NCI-H69 (cell line): ENCODE measurements at places on chromosomes 1 and 21.
A peak's percentile ranks its signal among the peaks of the same experiment; 100 is the strongest.

DNA sequence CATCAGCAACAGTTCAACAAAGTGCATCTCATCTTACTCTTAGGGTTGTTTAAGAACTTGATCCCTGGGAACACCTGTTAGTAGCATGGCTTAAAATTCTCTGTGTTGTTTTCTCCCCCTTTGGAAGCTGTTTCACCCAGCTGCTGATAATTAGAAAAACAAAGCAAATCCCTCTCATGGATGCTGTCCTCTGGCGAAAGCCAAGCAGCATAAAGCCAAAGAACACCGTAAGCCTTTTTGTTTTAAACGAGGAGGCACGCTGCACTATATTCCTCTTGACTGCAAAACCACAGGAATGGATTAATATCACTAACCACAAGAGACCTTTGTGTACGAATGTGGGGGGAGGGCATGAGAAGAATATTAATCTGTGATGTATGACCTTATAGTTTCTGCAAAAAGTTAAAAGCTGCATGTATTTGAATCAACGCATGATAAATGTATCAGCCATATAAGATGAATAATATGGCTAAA lies 923.2 kb downstream of the LTN1 start:
- DNase-seq: no peak

DNA sequence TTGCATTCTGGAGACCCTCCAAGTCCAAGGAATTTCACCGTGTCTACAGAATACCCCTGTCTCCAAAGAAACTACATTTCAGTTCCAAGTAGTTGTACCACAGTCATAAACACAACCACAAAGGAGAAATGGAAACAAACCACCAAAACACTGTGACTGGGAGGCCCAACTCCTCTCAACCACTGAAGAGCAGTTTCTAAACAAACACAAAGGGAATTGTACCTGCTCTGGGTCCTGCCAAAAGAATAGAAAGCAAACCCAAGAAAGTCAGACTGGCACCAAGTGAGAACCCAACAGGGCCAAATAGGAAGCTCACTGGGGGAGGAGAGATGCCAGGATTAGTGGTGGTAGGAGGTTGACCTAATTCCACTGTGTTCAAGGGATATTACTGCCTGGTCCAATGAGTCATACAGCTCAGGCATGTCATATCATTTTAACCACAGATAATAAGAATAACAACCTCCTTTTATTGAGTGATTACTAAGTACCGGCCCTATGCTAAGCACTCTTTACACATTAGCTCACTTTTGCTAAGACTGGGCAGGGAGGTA lies 123.9 kb upstream of the PPP2R5A start:
- no peak for DNase-seq

GRCh38 chr1:91891969-91892368 lies 6.0 kb upstream of the TGFBR3 start:
- DNase-seq: no peak

- DNase-seq: no peak
Measured at GRCh38 chr1:62462370-62462769, 25.5 kb downstream of the USP1 start.

GRCh38 chr1:53341961-53342707 lies 14.3 kb upstream of the LRP8 start:
- no peak for DNase-seq

- no peak for DNase-seq
Measured at GRCh38 chr1:12620488-12620865, 2.5 kb upstream of the DHRS3 start.

DNA sequence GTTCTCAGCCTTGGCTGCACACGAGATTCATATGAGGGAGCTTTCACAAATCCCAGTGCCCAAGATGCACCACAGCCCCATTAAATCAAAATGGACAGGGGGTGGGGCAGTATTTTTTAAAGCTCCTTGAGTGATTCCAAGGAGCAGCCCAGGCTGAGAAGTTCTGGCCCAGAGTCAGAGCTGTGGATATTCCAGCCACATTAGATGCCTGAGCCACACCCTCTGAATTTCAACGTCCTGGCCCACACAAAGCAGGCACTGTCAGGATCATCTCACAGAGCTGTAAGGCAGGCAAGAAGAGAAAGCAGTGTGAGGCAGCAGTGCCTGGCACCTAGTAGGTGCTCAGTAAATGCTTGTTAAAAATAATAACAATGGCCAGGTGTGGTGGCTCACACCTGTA lies 37.4 kb downstream of the PAX7 start:
- no peak for DNase-seq

- DNase-seq: no peak
Measured at GRCh38 chr1:63621698-63622097, 28.5 kb downstream of the PGM1 start.

GRCh38 chr1:57440096-57440495 lies 16.2 kb upstream of the DAB1 start:
- DNase-seq: no peak

- no peak for DNase-seq
Measured at GRCh38 chr21:45441431-45442255, 36.7 kb downstream of the COL18A1 start.

DNA sequence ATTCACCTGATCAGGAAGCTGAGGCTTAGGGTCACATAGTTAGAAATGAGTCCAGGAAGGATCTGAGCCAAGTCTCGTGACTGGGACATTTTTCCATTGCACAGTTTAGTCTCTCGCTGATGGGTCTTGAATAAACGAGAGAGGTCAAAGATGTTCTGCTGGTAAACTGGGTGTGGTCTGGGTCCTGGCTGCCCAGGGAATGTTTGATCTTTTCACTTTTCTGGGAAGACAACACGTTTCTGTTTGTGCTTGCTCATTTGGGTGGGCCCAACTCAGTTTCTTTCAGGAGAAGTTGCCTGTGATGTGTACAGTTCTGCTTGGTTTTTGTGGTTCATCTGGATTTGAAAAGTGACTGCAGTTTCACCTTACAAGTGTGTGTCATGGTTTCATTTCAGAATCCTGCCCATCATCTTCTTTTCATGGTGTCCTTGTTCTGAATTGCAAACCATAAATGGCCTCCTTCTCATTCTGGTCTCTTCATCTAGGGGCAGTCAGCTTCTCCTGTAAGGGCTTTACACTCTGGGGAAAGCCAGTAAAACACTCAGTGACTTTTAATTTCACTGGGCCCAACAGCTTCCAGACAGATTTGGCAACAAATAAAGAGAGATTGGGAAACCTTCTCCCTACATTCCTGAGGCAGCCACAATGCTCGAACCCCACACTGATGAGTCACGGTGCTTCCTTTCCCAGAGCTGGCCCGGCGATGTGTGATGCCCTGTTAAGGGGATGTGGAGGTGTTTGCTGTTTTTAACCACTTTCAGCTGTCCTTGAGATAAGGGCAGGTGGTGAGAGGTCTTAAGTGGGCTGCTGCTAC lies 7.2 kb upstream of the TACSTD2 start:
- DNase-seq: no peak

- peak; percentile 86 for DNase-seq
Measured at GRCh38 chr1:31815752-31816500, at the start of gene SPOCD1. SPOCD1 (minus strand) TSS chr1:31816022; CDS start chr1:31815333, 689 bp downstream.

DNA sequence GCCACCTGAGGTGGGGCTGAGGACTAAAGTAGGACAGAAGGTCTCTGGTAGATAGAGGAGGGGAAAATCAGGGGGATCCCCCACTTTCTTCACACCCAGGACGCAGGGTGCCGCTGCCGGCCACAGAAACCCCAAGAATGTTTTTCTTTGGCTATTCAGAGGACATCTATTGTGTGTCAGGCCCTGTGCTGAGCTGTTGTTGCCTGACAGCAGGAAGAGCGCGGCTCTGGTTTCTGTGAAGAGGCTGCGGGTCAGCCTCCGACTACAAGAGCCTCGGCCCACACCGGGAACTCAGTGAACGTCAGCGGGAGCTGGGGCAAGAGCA lies 407 bp upstream of the PIGV start:
- no peak for DNase-seq

GRCh38 chr1:20732071-20732587 lies 374 bp downstream of the SH2D5 start:
- peak; percentile 87 for DNase-seq

DNA sequence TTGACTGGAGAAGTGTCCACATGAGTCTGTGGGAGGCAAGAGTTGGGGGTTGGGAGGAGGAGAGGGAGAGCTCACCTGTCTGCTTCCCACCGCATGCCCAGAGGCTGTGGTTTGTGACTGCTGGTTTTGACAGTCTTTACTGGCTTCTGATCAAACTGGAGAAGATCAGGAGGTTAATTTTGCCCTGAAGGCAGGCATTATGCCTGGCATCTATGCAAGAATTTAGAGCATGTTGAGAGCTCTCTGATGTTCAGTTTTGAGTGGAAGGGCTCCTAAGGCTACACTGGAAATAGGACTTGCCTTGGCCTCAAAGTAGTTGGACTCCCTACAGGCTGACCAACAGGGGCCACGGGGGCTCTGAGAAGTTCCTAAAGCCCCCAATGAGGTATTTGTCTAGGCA lies 101.6 kb downstream of the TLR5 start:
- peak; percentile 86 for DNase-seq

DNA sequence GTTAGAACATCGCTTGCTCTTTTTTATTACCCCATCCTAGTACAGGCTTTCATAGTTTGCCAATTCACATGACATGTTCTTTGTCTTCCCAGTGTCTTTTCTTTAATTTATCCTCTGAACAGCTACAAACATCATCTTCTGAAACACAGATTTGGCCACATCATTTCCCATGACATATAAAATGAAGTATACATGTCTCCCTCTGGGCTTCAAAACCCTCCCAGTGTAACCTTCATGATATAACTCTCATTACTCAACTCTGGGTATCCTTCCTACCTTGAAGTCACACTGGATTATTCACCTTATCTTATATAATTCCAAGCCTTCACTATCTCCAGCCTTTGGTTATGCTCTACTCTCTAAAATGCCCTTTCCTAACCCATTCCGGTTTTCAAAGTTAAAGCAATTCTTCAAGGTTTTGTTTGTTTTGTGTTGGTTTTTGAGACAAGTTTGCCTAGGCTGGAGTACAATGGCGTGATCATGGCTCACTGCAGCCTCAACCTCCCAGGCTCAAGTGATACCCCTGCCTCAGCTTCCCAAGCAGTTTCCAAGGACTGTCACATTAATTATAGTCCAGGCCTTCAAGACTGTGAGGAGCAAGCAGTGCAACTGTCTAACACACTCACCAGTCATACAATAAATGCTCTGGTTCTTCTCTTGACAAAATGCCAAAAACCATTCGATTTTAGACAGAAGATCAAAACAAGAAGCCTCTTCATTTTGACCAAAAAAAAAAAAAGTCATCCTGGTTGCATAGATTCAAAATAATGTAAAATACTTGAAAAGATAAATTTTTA lies 5.8 kb downstream of the RGS1 start:
- no peak for DNase-seq

DNA sequence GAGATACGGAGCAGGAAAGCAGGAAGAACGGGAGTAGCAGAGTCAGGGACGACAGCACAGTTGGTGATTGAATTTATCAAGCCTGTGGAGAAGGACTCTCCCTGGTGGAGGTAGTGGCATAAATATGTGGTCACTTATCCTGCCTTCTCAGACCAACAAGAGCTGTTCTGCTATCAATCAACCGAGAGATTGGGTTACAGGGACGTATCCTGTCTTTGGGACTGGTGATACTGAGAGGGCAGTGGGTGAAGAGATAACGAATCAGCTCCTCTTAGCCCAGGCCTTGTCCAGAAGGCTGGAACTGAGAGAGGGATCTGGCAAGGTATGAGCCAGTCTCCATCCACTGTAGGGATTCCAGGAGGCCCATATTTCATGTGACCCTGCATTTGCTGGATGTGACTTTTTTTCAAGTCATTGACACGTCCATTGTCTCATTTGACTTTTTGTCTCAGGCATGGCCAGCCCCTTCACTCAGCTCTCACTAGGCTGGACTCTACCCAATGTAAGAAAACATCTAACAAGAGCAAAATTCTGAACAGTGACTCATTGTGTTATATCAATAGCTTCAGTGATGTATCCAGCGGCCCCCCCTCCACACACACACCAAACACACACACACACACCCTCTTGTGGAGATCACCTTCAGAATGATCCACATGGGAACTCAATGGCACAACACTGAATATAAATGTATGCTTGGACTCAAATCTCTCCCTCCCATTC lies 11.3 kb downstream of the C1orf116 start:
- DNase-seq: no peak

DNA sequence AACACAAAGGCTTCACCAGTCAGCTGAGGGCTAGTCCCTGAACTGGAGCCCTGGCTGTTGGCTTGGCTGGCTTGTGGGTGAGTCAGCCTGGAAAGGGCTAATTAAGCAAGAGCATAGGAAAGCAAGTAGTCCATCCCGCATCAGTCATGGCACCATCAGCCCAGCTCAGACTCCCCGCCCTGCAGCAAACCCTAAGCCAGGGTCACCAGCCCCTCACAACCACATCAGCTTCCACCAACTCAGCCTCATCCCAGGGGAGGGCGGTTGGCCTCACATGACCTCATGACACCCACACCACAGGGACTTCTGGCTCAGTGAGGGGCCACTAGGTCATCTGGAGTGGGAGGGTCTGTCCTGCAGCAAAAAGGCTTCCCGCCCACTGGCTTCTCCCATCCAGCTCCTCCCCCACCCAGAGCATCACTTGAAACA lies 7.0 kb upstream of the SPATC1L start:
- no peak for DNase-seq

DNA sequence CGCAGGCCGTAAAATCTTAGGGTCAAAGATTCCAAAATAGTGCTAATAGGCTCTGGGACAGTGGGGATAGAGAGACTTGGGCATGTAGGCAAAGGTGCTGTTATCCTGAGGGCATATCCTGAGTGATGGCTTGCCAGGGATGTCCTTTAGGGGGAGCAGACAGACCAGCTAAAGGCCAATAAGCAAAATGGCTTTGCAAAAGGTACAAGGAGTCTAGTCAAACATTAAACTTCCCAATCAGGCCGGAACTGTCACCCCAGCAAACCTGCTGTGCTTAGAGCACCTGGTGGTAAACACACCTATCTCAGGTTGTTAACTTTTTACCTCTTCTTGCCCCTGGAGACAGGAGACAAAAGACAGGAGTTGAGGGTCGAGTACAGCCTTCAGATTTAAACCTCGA lies 49.1 kb downstream of the TRABD2B start:
- peak; percentile 52 for DNase-seq

- DNase-seq: no peak
Measured at GRCh38 chr1:98932184-98932583, 72.5 kb downstream of the PLPPR5 start.
